ENCODE measurements at places on chromosomes 16 and 17.
A peak's percentile ranks its signal among the peaks of the same experiment; 100 is the strongest.

DNA sequence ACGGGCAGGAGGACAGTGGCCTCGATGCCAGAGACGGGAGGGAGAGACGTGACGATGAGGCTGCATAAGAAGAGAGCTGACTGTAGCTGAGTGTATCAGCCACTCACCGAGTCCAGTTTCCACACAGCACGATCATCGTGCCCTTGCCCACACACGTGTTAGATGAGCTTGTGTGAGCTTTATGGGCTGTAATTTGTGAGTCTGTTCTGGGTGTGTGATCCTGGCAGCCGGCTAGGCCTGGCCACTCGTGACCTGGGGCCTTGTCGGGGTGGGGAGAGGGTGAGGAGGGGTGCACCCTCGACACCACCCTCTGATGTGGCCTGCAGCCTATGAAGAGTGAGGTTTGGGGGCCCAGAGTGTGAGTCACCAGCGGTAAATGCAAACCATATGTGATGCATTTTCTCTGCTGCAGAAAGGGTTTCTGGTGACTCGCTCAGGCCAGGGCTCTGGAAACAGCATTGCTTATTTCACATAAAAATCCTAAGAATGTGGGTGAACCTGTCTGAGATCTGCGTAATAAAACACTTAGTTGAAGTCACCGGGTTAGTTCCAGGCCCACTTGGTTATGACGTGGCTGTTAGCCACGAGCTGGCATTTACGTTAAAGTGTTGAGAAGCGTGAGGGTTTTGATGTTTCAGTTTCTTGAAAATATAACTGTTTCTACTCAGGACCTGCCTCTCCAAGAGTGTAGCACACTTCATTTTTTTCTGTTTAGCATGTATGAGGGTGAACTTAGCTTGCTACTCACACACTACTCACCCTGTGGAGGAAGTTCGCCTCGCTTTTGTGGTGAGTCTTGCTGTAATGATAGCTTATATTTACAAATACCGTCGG is 4.2 kb downstream of the METRNL start:
- peak; percentile 68 for DNase-seq

DNA sequence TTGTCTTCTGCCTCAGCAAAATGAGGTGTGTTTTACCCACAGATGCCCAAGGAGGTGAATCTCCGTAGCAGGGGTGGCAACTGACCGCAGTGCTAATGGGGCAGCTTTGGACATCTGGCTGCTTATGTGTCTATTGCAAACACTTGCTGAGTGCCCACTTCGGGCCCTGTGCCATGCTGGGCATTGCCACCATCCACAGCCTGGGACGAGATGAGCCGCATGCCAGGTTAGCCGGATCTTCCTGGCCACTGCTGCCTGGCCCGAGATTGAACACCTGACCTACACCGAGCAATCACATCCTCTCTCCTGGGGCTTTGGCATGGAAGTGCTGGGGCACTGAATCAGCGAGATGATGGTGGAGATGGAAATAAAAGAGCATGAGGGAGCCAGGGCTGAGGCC is 238.7 kb downstream of the GSG1L start:
- DNase-seq = no peak

- DNase-seq = peak; percentile 21
Measured at GRCh38 chr16:67538666-67539101, 10.1 kb downstream of the RIPOR1 start.

DNA sequence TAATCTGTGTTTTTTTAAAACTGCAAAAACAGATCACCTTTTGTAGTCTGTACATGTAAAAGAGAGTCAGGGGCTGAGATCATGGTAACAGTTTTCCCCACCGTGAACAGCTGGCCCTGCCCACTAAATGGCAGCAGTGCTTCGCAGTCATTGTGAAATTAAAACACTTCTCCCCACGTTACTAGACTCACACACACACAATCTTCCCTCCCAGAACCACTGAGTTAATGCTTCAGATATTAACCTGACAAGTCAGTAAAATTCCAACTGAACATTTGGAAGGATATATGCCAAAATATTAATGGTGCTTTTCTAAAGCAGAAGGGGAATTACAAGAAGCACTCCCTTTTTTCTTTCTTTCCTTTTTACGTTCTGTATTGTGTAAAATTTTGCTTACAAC is 1.2 kb upstream of the CD300LG start:
- no peak for DNase-seq

- no peak for DNase-seq
Measured at GRCh38 chr16:53506254-53506653, 3.2 kb upstream of the AKTIP start.
